ENCODE measurements at places on chromosomes 2 and 18.

DNA sequence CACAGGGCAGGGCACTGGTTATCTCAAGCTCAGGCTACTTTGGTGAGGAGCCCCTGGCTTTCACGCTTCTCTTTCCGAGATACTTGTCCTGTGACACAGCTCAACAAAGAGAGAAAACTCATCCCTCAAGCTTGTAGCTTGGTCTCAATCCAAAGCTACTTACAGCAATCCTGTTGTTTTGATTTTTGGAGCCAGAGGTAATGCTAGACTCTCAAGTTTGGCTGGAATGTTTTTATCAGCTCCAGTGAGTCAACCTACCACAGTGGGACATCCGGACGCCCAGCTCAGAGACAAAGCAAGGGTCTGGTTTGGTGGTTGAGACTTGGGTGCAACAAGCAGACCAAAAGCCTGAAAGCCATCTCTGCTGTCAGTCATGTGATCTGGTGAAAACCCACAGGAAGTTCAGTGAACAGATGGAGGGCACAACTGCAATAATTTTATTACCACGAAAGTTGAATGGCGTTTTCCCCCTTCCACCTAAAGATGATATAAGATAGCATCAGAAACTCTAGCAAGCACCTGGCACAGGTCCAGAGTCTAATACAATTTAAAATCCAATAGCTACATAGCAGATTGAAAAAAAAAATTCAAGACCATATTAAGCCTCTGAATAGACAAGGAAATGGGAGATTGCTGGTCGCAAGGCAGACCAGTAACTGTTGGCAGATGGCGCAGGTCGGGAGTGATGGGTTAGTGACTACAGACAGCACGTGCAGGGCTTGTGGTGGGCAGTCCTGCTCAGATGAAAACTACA, 102.3 kb upstream of the SMAD7 start:
- no peak for DNase-seq

- DNase-seq: no peak
Measured at GRCh38 chr2:180352620-180353019, 345.5 kb upstream of the CWC22 start.

DNA sequence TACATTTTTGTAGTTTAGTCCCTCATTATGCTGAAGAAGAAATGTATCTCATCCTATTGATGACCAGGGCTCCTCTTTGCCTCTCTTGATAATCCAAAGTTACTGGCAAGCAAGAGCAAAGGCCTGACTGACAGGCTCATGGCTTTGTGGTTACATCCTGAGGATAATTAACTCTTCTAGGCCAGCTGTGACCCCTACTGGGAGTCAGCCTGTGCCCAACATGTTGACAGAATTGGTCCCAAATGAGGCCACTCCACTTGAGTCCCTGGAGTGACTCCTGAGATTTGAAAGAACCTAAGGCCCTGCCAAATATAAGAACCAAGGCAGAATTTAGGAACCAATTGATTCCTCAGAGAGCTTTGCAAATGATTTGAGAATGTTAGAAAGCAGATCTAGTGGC, 973.8 kb upstream of the CELF4 start:
- no peak for DNase-seq

GRCh38 chr2:73937899-73938298, 11.2 kb downstream of the DGUOK start:
- DNase-seq: no peak

GRCh38 chr2:239304533-239305221, 96.1 kb downstream of the HDAC4 start:
- DNase-seq: no peak

DNA sequence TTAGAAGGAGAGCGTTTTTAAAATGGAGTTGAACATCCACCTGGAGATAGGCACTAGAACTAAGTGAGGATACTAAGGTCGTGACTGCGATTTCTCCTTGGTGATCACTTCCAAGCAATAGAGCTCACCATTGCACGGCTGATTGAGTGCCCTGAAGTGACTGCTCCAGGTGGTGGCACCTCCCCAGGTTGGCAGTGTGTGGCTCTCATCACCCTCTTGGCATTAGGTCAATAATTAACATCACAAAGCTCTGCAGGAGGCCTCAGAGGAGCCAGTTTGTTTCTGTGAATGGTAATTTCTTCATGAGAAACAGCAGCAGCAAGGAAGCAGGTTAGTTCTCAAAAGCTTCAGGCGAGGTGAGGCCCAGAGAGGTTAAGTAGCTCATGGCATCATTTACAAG, 259.6 kb downstream of the CLIP4 start:
- DNase-seq: no peak

DNA sequence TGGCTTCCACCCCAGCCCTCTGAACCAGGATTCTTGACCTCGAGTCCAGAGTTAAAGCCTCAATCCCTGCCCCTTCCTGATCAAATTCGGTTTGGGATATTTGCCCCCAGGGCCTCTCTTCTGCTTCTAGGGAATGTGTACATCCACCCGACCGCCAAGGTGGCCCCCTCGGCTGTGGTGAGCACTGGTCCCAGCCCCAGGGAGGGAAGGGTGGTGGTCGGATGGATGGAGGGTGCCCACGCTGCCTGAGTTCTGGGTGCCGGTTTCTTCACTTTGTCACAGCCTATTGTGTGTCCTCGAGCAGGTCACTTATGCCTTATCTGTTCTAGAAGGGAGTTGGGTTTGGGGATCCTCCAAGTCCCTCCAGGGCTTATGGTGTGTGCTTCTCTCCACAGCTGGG, 6.9 kb downstream of the GMPPA start:
- no peak for DNase-seq

DNA sequence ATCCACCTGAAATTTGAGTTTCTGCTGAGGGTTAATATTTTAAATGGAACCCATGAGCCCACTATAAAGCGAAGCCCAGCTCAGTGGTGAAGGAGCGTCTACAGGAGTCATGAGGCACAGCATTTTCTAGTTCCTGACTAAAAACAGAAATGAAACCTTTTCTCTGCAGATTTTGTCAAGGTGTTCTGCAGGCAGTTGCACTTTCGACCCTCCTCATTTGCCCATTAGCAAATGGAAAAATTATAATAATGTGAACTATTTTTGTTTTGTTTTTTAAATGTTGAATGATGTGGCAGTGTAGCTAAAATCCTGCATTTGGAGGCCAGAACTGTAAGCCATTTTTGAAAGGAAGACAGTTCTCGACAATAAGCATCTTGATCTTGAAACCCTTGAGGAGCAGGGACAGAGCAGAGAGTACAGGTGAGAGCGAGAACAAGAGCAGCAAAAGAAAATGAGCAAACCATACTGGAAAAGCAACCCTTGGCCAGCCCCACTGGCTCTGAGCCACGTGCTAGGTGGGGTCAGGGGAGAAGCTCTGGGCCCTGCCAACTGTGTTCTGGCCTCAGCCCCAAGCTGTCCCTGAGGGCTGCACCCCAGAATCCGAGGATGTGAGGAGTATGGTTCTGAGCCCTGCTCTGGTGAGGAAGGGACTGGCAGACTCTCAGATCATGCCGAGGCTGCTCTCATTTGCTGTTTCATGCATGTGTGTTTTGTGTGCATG, 26.4 kb upstream of the COPS8 start:
- DNase-seq: no peak

- DNase-seq: no peak
Measured at GRCh38 chr2:199449455-199449854, 8.3 kb downstream of the SATB2 start.

GRCh38 chr2:20674974-20675679, 8.2 kb downstream of the GDF7 start:
- no peak for DNase-seq

DNA sequence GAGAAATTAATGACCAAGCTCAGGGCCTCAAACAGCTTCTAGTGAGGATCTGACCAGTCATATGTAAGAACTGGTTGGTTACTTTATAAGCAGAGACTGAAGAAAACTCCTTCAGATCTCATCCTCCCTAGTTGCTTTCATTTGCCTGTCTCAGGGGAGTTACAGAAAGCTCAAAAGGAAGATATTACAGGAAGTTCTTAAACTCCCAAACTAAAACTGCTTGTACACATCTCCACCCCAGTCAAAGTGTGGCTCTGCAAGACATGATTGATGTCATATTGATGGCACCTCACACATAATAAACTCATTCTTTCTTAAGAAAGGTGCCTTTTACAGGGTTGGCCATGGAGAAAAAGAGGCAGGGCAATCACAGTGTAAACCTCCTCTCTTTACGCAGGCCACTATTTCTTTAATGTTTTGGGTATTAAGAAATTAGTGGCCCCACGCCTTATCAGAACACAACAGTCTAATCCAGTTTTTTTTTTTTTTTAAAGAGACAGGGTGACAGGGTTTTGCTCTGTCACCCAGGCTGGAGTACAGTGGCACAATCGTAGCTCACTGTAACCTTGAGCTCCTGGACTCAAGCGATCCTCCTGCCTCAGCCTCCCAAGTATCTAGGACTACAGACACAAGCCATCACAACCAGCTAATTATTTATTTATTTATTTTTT, 62.6 kb upstream of the STK17B start:
- no peak for DNase-seq

DNA sequence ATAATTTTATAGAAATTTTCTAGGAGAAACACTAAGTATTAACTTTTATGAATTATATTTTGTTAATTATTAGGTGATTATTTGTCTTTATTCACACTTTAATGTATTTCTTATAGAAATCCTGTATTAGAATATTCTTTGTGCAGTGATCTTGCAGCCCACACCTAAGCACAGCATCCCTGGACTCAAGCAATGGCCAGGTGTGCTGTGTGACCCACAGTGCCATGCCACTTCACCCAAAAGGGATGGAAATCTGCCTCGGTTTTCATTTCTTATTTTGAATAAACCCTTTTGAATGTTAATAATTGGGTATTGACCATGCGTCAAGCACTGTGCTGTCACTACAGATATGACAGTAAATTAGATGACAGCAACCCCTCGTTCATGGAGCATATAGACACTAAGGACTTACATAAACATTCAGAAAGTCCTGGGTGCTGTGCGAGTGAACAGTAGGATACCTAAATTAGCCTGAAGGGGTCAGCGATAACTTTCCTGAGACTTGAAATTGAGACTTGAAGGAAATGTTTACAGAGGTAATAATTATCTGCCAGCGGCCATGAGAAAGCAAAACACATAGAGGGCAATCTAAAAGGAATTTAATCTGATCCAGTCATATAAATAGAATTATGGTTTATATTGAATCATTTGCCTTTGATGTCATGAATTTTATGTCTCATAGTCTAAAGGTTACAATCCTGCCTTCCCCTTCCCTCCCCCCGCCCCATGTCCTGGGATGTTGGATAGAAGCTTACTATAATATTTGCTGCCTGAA, 52.7 kb upstream of the CALCRL start:
- no peak for DNase-seq

- no peak for DNase-seq
Measured at GRCh38 chr2:43142921-43143438, 83.4 kb downstream of the ZFP36L2 start.

DNA sequence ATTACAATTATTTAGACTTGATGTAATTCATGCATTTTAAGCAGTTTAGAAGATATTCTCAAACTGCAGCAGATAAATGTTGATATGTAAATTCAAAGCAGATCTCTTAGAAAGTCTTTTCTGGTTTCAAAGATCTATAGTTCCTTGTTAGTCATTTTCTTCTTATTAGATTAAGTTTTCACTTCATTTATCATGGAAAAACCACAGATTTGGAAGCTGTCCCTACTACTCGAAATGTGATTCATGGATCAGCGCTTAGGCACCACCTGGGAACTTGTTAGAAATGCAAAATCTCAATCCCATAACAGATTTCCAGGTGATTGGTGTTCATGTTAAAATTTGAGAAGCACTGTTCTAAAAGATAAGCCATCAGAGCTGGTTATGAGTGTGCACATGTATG, 92.8 kb upstream of the CDH2 start:
- DNase-seq: no peak

- no peak for DNase-seq
Measured at GRCh38 chr2:195575879-195576401, 81.1 kb upstream of the SLC39A10 start.

GRCh38 chr2:223587301-223587700, 14.9 kb downstream of the SCG2 start:
- DNase-seq: no peak

DNA sequence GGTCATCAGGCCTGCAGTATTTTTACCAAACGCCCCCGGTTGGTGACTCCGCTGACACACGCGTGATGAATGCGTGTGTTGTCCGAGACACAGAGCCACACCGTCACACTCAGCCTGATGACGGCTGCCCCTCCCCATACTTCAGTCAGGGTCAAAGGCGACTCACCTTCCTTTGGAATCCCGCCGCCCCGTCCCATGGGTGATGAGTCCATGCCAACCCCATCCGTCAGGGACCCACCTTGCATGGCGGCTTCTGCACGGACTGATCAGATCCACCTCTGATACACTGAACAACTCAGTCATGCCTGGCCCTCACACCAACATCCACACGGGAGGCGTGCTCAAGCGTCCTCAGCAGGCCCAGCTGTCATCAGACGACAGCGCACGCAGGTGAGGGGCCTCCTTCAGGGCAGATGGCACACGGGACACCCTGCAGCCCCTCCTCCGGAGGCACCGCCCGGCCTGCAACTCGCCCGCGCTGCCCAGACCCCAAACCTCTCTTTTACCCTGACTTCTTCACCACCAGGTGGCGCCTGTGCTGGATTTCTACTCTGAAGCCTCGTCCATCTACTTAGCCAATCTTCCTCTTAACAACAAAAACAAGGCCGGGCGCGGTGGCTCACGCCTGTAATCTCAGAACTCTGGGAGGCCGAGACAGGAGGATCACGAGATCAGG, 89.2 kb downstream of the ZNF516 start:
- DNase-seq: no peak

GRCh38 chr2:99748344-99748743, 258.5 kb upstream of the REV1 start:
- no peak for DNase-seq

DNA sequence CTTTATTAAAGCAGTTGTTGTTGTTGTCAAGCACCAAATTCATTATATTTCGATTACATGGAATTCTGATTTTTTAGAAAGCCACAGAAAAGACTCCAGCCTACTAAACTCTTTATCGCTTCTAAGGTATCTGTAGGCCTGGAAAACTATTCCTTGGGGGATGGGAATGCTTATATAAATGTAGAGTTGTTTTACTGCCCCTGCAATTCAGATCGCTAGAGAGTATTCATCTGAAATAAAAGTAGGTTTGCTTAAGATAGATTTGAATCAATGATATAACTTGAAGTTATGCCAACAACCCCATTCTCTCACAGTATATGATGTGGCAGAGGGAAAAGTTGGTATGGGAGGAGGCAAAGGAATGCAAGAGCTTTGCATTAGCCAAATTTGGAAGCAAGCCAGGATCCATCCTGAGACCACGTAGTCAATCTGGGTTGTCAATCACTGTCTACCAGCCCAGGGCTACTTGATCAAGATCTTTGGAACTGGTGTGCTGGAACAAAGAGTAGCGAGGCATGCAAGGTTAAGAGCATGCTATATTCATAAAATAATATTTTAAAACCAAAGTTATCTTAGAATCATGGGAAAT, 95.9 kb downstream of the LYPD6B start:
- no peak for DNase-seq

GRCh38 chr18:79786304-79786703, 11.4 kb upstream of the KCNG2 start:
- DNase-seq: no peak

- no peak for DNase-seq
Measured at GRCh38 chr2:36530178-36530982, 67.6 kb downstream of the FEZ2 start.

DNA sequence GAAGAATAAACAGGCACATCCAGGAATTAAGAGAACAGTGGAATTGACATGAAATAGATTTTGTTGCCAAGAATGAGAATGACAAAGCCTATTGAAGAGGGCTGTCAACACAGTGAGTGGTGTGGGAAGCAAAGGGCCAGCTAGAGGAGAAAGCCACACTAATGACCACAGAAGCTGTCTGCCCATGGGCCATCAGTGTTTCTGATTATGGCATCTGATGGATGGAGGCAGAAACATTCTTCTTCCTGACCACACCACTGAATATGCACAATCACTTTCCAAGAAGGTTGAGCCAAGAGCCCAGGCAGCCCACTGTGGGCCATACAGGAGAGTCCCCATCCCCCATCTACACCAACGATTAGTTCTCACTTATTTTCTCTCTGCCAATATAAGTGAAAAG, 146.0 kb upstream of the SH3BP4 start:
- no peak for DNase-seq

Data from amygdala (tissue), 56 donors.